ENCODE measurements at places on chromosomes 12 and 14.

- DNase-seq: no peak
Observed at GRCh38 chr12:92132288-92132687, 13.4 kb downstream of the BTG1 start.

- DNase-seq: no peak
Observed at GRCh38 chr12:128680555-128680954, 143.2 kb downstream of the SLC15A4 start.

DNA sequence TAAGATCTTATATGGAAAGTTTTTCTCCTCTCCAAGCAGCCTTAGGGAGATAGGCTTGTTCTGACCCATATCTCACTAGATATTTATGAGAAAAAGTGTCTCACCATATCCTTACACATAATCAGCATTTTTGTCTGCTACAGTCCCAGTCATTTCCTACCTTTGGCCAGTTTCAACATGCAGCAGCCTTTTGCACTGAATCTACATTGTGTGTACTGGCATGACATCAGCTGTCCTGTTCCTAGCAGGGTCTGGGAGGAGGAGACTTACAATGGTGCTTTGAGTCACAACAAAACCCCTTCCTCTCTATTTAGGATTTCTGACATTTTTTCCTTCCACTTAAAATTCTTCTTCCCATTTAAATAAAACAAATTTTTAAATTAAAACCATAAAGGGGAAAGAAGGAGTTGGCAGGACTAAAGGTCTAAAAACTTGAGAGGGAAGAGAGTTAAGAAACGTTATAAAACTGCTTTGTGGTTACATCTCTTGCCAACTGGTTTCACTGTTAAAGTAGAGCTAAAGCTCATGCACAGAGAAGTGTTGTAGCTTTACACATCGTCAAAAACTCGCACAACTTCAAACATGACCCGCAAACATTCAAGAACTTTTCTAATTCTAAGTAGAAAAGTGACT lies 53.3 kb upstream of the CERS5 start:
- DNase-seq: no peak

- DNase-seq: no peak
Observed at GRCh38 chr12:59944177-59944576, 348.3 kb downstream of the SLC16A7 start.

DNA sequence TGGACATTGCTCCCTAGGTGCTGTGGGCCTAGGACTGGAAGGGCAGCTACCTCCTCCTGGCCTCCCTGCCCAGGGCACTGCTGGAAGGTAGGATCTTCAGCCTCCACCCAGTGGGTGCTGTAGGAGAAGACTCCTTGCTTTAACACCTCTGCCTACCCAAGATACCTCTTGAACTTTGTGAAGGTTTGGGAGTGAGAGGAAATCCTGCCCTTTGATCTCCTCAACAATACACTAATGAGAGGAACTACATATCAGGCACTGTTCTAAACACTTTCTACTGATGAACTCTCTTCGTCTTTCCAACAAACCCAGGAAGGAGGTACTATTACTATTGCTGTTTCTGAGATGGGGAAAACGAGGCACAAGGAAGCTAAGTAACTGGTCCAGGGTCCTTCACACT lies 66.9 kb downstream of the PLEKHG3 start:
- no peak for DNase-seq

- no peak for DNase-seq
Observed at GRCh38 chr14:34220921-34221320, 241.1 kb downstream of the SPTSSA start.

GRCh38 chr14:49853572-49854375 lies 1.2 kb upstream of the NEMF start:
- DNase-seq: peak; percentile 45

DNA sequence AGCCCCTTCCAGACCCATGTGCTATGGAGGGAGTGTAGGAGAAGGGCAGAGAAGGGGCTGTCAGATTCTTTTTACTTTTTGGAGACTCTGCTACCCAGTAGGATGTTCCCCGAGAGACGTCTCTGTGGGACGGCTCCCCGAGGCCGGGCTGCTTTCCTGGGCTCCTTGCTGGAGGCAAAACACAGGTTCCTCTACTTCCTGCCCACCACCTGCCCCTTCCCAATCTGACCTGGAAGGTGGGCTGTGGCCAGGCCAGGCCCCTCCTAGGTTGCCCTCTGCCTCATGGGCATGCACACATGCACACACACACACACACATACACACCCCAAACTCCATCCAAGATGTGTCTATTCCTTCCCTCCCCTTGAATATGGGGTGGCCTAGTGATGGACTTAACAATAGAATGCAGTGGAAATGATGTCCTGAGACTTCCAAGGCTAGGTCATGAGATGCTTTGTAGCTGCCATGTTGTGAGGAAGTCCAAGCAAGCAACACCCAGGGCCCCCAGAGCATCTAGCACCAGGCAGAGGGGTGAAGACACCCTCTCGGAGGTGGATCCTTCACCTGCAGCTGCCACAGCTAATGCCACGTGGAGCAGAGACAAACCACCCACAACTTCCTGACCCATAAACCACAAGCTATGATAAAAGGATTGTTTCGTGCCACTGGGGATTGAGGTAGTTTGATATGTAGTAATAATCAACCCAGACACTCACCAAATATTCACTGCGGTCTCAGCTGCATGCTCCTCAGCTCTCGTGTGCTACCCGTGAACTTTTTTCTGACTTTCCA lies 1.6 kb upstream of the ASB2 start:
- peak; percentile 41 for DNase-seq

- DNase-seq: no peak
Observed at GRCh38 chr14:67345583-67345982, 14.0 kb downstream of the ATP6V1D start.

GRCh38 chr12:111715279-111715678 lies 29.4 kb downstream of the ACAD10 start:
- no peak for DNase-seq

- DNase-seq: no peak
Observed at GRCh38 chr12:106446419-106447092, 89.0 kb downstream of the POLR3B start.

GRCh38 chr12:27179400-27180214 lies 64.5 kb upstream of the STK38L start:
- no peak for DNase-seq

GRCh38 chr12:31119803-31120211 lies 46.1 kb downstream of the DDX11 start:
- DNase-seq: no peak

DNA sequence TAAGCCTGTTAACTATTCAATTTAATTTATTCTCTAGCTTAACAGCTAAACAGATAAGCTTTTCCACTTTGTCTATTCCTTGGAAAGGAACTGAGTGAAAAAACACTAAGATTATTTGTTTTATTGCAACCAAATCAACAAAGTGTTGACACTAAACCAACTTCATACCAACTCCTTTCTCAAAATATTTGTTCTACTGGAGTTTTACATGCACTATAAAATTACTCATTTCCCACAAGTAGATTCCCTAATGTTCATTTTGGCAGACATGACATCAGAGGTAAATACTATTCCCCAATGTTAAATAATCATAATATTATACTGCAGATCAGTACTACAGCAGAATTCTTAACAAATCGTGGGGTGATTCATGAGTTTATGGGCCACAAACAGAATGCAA lies 231.4 kb downstream of the TTC6 start:
- DNase-seq: no peak

GRCh38 chr14:77119851-77120250 lies 21.7 kb downstream of the ZDHHC22 start:
- no peak for DNase-seq

DNA sequence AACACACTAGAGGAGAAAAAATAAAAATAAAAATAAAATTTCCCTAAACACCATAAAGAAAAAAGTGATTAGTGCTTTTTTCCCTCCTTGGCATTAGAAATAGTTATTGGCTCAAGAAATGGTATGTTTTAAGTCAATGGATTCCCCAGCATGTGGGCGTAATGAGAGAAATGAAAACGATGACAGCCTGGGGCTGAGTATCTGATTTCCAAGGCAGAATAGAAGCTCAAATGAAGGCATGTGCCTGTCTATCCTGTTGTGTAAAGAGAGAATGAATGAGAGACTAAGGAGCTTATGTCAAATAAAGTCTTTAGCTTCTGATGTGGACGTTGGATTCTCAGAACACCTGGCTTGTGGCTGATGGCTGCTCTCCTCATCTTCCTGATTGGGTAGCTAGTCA lies 1408.4 kb upstream of the TMEM132C start:
- no peak for DNase-seq

GRCh38 chr14:73269729-73270531 lies 32.6 kb downstream of the PAPLN start:
- DNase-seq: no peak

GRCh38 chr12:50928392-50928791 lies 24.0 kb upstream of the HIGD1C start:
- no peak for DNase-seq

GRCh38 chr14:58690801-58691516 lies 53.2 kb downstream of the DACT1 start:
- DNase-seq: no peak

GRCh38 chr14:67387195-67387594 lies 24.8 kb downstream of the PLEK2 start:
- no peak for DNase-seq

DNA sequence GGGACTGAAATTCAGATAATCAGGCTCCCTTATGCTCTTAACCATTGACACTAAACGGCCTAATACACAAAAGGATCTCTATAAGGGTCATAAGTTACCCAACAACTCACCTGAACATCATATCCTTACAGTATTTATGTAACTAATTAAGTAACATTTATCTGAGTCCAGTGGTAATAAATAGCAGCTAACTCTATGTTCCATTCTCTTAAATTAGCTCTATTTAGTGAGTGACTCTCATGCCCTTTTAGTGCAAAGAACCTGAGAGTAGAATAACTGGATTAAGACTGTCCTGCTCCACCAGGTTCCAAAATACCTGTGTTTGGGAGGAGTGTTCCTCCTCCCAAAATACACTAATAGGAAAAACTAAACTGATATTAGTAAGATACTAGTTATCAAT lies 9.8 kb downstream of the SCAF11 start:
- no peak for DNase-seq

DNA sequence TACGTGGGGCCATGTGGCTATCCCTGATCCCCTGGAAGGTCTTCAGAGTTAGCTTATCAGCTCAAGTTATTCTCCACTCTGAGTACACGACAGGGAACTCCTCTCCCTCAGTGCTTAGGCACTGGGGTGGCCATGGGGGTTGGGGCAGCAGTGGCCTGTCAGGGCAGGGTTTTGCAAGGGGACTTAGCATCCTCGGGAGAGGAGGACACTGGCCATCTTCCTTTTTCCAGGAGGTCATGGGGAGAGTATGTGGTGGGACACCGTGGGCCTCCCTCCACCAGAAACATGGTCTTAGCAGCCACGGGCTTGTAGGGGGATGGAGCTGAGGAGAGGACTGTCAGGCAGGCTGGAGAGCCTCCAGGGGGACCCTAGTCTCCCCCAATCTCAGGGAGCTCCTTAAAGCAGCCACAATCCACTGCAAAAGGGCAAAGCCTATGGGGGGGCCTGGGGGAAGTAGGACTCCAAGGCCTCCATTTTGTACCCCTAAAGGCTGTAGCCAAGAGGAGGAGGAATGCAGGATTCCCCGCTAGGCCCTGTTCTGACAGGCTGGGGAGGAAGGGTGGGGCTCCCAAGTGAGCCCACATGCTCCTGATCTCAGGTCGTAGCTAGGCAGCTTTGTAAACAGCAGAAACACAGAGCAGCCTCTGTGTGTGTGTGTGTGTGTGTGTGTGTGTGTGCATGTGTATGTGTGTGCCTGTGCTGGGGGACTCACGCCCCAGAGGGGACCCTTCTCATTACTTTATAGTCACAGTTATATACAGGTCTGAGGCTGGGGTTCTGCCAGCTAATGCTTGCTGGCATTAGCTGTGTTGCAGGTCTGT lies 36.6 kb downstream of the KRT80 start:
- no peak for DNase-seq

DNA sequence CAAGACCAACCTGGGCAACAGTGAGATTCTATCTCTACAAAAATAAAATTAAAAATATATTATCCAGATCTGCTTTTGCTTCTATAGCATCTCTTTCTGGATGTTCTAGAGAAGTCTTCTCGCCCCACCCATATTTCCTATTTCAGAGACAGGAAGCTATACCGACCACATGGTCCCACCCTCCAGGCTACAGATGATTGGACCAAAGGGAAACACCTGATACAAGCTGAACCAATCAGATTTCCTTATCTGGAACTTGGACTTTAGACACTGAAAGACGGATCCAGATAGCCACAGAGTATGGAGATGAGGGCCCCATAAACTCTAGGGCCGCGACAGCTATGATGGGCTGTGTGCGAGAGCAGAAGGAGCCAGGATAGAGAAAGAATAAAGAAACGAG lies 48.7 kb downstream of the CCDC60 start:
- DNase-seq: no peak

DNA sequence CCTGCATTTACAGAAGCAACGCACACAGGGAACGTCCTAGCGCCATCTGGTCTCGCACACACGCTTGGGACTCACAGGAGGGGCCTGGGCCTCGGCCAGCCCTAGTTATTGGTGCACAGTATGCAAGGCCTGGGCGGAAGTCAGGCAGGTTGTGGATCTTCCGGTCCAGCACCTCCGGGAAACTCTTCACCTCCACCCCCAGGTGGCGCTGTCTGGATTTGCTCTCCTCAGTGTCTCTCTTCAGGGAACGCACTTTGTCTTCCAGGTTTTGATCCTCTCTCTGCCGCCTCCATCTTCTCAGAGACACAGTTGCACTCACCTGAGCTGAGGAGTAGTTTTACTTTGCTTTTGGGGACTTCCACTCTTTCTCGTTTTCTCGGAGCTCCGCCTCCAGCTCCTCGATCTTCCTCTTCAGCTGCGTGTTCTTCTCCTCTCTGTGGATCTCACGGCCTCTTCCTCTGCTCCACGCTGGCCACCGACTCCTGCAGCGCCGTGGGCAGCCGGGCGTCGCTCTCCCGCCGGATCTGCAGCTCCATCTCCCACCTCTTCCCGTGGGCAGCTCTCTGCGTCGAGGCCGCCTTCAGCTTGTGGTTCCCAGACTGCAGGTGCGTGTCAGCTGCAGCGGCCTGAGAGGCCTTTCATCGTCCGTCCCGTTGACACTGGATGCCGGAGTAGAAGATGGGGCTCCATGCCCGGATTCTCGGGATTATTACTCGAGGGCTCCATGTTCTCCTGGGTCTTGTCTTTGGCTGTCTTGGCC lies 933.8 kb downstream of the TMEM121 start:
- DNase-seq: peak; percentile 20

DNA sequence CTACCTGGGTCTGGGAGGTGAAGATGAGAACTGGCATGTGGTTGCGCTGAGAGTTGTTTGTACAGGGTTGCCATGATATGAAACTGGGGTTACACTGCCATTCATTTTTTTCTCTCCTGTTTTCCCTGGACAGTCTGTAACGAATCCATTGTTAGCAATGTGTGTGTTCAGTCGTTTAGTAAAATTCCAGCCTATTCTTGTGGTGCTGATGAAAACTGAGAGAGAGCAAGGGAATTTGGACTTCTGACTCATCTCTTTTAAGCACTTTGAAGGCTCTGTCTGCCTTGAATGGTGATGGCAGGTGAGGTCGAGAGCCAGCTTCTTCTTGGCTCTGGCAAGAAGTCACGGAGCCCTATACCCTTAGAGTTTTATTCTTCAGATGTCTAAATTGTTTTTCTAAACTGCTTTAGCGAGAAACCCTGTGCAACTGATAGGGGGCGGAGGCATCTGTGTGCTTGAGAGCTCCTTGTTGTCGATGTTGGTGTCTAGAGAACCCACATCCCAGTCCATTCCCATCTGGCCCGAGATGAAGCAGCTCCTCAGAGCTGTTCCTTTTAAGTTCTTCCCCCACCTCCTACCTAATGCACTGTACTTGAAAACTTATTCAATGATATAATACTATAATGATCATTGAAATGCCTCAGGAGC lies 204.4 kb downstream of the TMX1 start:
- DNase-seq: no peak

GRCh38 chr14:84465880-84466279 lies 1064.1 kb upstream of the FLRT2 start:
- no peak for DNase-seq

- DNase-seq: no peak
Observed at GRCh38 chr12:9349888-9350885, 142.0 kb upstream of the PZP start.
